ENCODE measurements at places on chromosomes 3 and 15.
A peak's percentile ranks its signal among the peaks of the same experiment; 100 is the strongest.

DNA sequence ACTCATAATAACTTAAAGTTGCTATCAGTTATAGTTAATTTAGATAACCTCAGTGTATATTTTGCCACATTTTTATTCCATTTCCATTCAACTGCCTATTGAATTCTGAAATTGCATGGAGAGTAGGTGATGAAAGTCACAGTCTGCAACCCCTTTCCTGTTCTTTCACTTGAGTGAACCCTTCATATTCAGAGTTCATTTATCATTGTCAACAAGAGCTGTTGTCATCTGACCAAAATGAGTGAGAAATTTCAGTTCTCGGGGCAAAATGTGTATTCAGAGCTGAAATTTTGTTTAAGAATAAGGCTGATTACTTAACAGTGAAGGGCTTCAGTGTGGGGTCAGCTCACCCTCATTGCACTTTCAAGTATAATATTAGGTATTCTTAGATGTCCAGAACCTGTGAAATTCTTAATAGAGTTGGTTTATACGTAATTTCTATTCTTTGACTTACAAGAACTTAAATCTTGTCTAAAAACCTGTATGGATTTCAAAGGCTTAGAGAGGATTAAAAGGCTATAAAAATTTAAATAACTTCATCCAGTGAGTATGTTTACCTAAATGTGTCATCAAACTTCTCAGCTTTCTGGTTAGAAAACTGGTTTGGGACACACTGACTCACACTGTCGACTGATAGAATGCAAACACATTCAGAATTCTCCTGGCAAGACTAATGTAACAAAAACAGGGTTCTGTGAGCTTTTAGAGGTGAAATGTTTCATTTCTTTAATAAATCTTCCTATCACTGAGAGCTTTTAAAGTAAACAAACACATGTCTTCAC lies 92.2 kb downstream of the CMSS1 start:
- peak; percentile 66 for DNase-seq

DNA sequence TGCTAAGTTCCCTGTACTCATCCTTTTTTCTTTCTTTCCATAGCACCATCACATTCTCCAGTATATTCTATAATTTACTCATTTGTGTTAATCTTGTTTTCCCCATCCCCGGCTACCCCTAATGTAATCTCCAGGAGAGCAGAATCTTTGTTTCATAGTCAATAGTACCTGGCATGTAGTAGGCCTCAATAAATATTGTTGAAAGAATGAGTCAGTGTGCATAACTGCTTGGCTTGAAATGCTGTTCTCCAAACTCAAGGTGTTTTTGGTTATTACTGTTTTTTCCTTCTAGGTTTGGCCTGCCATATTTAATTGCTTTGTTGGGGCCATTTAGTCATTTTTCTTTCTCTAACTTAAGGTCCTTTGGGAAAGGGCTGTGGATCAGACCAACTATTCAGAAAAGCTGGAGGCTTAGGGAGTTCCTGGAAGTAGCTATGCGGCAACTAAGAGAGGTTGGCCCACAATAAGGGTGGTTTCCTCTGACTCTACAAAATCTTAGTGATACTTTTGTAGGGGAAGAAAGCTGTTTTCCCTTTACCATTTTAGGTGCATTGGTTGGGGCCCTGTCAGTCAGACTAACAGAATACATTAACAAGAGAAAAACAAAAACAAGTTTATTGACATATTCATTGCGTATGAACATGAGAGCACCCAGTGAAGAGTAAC lies 28.4 kb downstream of the KAT2B start:
- DNase-seq: peak; percentile 17

GRCh38 chr3:134628884-134629283 lies 21.9 kb downstream of the KY start:
- no peak for DNase-seq

- no peak for DNase-seq
Measured at GRCh38 chr3:177833332-177833731, 636.0 kb upstream of the TBL1XR1 start.

DNA sequence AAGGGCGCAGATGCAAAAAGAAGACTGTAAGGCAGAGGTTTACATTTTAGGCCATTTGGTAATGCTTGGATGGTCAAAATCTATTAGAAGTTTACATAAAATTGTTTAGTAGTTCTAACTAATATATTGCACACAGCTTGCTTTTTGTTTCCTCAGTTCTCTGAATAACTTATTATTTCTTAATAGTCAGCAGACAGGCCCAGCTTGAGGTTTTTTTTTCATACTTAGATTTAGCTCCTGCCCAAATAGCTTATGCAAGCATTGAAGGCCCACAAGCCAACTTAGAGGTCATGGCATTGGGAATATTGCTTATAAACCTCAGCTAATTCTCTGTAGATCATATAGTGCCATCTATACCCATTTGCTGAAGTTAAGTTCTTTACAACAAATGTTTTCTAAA lies 172.5 kb downstream of the RAP2B start:
- no peak for DNase-seq

DNA sequence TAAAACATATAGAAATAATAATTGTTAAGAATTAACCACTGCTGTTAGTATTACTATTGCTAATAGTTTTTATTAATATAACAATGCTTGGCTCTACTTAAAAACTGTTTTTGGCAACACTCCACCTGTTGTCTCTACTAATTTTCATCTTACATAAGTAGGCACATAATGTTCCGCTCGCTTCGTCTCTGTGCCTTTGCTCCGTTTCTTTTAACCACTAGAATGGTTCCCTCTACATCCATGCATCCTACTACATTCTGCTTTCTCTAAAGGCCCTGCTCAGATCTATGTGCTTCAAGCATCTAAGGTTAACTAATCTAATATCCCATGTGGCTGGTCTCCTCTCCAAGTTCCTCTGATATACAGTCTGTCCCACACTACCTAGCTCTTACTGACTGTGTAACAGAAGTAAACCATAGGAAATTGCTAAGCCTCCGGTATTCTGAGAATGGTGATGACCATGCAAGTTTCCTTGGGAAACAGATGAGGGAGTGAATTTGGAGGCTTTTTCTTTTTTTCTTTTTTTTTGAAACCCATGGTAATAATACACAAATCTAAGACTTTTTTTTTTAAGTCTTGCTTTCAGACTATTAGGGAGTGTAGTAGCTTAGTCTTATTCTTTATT lies 138.3 kb downstream of the P3H2 start:
- peak; percentile 45 for DNase-seq

GRCh38 chr3:94076055-94076454 lies 13.2 kb downstream of the NSUN3 start:
- DNase-seq: peak; percentile 40

DNA sequence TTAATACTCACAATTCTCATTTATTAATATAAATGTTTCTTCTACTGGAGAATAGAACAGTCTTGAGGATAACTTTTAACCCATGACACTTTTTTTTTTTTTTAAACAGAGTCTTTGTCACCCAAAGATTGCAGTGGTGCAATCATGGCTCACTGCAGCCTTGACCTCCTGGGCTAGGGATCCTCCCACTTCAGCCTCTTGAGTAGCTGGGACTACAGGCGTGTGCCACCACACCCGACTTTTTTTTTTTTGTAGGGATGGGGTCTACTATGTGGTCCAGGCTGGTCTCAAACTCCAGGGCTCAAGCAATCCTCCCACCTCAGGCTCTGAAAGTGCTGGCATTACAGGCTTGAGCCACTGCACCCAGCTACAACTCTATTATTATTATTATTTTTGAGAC lies 34.5 kb downstream of the PIK3CB start:
- no peak for DNase-seq

- DNase-seq: no peak
Measured at GRCh38 chr3:85560088-85560785, 601.4 kb downstream of the CADM2 start.

All from fibroblast of the aortic adventitia (primary cell).